ENCODE measurements at places on chromosomes 7 and 10. TPM values are rescaled to one million over a fixed set of nuclear protein-coding genes. Genes with fewer than 3 reads are reported as not detected.

Gene ADAM22
- total RNA-seq, result 8.7 TPM

GRCh38 chr10:88159127-88159829, 295.9 kb downstream of the PTEN start:
- no peak for DNase-seq
- no peak overlapping the region for H3K27ac ChIP-seq
- H3K4me3 ChIP-seq, result no peak overlapping the region
- H3K4me1 ChIP-seq, result no peaks in the 10 kb centered on the region

Gene LLCFC1
- not detected for total RNA-seq

GRCh38 chr10:130774871-130775270, 536.6 kb downstream of the TCERG1L start:
- DNase-seq, result no peak
- no peaks in the 10 kb centered on the region for H3K36me3 ChIP-seq
- H3K27me3 ChIP-seq, result no peaks in the 10 kb centered on the region
- H3K4me1 ChIP-seq, result no peaks in the 10 kb centered on the region
- no peak overlapping the region for H3K4me3 ChIP-seq

GRCh38 chr7:53013925-53014324, 21.5 kb upstream of the POM121L12 start:
- DNase-seq, result no peak
- no peaks in the 10 kb centered on the region for H3K4me1 ChIP-seq
- H3K36me3 ChIP-seq, result no peaks in the 10 kb centered on the region
- no peak overlapping the region for H3K4me3 ChIP-seq

DNA sequence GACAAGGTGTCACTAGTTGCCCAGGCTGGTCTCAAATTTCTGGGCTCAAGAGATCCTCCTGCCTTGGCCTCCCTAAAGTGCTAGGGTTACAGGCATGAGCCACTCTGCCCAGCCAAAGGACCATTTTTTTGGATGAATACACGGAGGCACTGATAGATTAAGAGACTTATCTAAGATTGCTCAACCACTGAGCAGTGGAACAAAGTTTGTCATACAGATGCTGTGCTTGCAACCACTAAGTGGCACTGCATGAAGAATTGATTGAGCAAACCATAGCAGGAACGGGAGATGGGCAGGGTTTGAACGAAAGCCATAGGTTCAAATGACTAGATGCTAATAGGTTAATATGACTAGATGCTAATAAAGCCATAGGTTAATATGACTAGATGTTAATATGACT, 61.1 kb downstream of the EBLN1 start:
- no peaks in the 10 kb centered on the region for H3K36me3 ChIP-seq
- no peak for DNase-seq
- no peak overlapping the region for H3K4me3 ChIP-seq
- H3K27ac ChIP-seq, result no peak overlapping the region

Gene POLR2J3
- 14.9 TPM for total RNA-seq

- H3K4me1 ChIP-seq, result no peaks in the 10 kb centered on the region
- no peak overlapping the region for H3K27ac ChIP-seq
- DNase-seq, result no peak
- no peaks in the 10 kb centered on the region for H3K27me3 ChIP-seq
- H3K36me3 ChIP-seq, result no peaks in the 10 kb centered on the region
Observed at GRCh38 chr7:84506151-84506550, 311.6 kb upstream of the SEMA3A start.

DNA sequence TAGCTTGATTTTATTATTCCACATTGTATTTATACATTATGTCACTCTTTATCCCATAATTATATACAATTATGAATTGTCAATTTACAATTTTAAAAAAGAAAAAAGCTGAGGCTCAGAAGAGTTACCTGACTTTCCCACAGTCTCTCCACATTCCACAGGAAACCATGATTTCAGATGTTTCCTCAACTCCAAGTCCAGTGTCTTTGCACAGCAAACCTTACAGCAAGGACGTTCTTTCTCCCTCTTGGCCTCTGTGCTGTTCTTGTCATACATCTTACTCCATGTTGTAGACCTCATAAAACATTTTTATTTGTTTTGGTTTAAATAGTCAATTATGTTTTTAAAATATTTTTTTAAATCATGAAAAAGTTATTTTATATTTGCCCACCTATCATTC, 34.9 kb upstream of the GRB10 start:
- H3K27me3 ChIP-seq, result no peaks in the 10 kb centered on the region
- H3K4me1 ChIP-seq, result peaks cover 13% of the 10 kb centered on the region
- H3K36me3 ChIP-seq, result no peaks in the 10 kb centered on the region
- H3K27ac ChIP-seq, result no peak overlapping the region

Gene C10orf67
- total RNA-seq, result not detected

GRCh38 chr7:46747869-46748576, 827.0 kb upstream of the IGFBP3 start:
- H3K36me3 ChIP-seq, result no peaks in the 10 kb centered on the region
- DNase-seq, result no peak
- H3K4me3 ChIP-seq, result no peak overlapping the region
- H3K4me1 ChIP-seq, result no peaks in the 10 kb centered on the region

Gene FXYD4
- total RNA-seq, result not detected

- no peak for DNase-seq
- H3K4me3 ChIP-seq, result no peak overlapping the region
- H3K4me1 ChIP-seq, result no peaks in the 10 kb centered on the region
- H3K27me3 ChIP-seq, result no peaks in the 10 kb centered on the region
- H3K27ac ChIP-seq, result no peak overlapping the region
- peaks cover 37% of the 10 kb centered on the region for H3K36me3 ChIP-seq
Observed at GRCh38 chr10:118332948-118333710, 9.0 kb downstream of the FAM204A start.

Gene KIF11
- total RNA-seq, result 54.4 TPM

DNA sequence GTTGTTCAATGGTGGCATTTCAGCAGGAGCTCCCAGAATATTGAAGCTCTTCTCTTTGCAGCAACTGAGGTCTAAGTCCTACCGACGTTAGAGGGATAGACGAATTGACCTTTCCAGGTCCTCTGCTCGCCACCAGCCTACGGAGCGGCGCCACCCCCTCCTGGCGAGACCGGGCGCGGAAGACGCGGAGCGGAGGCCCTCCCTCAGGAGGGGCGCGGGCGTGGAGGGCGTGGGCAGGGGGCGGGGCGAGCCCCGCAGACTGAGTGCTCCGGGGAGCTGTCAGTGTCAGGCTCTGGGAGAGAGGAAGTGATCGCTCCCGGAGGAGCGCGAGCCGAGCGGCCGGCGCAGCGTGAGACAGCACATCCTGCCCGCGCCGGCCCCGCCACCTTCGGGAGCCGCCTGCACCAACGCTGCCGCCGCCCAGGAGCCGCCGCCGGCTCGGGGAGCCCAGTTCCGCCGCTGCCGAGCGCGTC, at the start of gene DYNC1I1:
Gene DYNC1I1, plus strand, starts transcription at position 257 of the 473 bp plus-strand sequence. CDS start 32,176 bp downstream, outside the sequence.
- H3K36me3 ChIP-seq, result no peaks in the 10 kb centered on the region
- peaks cover 4% of the 10 kb centered on the region for H3K27me3 ChIP-seq
- peak within 1 kb of the TSS; percentile 69 for H3K4me3 ChIP-seq
- H3K4me1 ChIP-seq, result peaks cover 5% of the 10 kb centered on the region

Gene EIF4H
- 363 TPM for total RNA-seq

DNA sequence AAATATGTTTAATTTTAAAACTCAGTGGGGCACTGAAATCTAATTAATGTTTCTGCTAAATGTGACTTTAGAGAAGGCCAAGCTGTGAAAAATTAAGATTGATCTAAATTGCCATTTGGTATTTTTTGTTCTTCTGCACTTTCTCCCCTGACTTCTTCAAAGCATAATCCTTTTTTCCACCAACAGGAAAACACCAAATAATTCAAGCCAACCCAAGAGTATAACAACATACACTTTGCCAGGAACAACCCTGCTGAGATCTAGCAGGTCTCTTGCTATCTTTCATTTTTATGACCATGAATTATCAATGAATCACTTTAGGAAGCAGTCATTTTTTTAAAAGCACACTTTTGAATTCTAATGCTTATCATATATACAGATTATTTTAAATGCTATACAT, 100.1 kb downstream of the USP6NL start:
- no peak overlapping the region for H3K4me3 ChIP-seq
- no peak overlapping the region for H3K27ac ChIP-seq
- no peaks in the 10 kb centered on the region for H3K4me1 ChIP-seq
- no peak for DNase-seq
- no peaks in the 10 kb centered on the region for H3K27me3 ChIP-seq
- no peaks in the 10 kb centered on the region for H3K36me3 ChIP-seq

DNA sequence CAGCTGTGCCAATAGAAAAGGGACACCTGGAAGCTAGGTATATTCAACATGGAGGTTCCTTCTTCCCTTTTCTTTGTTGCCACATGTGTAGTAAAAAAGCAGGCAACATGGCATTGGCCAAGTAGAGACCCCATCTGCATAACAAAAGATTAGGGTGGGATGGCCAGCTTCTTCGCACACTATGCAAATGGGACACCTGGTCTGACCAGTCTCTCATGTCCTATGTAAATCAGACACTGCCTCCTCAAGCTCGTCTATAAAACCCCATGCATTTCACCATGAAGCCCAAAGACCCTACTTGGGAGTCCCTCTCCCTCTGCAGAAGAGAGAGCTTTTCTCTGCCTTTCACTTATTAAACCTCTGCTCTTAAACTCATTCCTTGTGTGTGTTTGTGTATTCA, 53.9 kb downstream of the MYL10 start:
- peak; percentile 93 for DNase-seq
- no peak overlapping the region for H3K4me3 ChIP-seq
- H3K27ac ChIP-seq, result peak overlapping the region; percentile 48

Gene ABCB4
- total RNA-seq, result 0.20 TPM

- no peak overlapping the region for H3K4me3 ChIP-seq
- H3K27ac ChIP-seq, result no peak overlapping the region
- no peaks in the 10 kb centered on the region for H3K27me3 ChIP-seq
- H3K4me1 ChIP-seq, result no peaks in the 10 kb centered on the region
- no peak for DNase-seq
Observed at GRCh38 chr10:20632696-20633095, 264.4 kb downstream of the NEBL start.

- H3K27ac ChIP-seq, result no peak overlapping the region
- no peak for DNase-seq
- no peaks in the 10 kb centered on the region for H3K27me3 ChIP-seq
- H3K36me3 ChIP-seq, result no peaks in the 10 kb centered on the region
Observed at GRCh38 chr7:38507384-38507783, 123.8 kb downstream of the AMPH start.

DNA sequence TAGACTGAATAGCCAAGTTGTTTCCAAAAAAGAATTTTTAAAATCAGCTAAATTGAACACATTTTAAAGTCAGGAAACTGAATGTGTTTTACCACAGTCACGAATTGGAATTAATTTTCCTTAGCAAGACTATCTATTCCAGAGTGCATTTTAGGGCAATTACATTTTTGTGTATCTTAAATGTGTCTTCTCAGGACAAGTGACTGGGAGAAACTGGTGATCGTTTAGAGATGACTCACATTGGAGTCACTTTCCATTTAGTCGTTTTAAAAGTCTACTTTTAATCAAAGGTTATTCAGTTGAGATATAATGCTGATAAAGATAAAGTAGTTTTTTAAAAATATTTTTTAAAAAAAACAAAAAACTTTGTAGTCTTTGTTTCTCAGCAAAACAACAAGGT, 191.7 kb upstream of the SLC26A5 start:
- H3K27ac ChIP-seq, result no peak overlapping the region
- no peaks in the 10 kb centered on the region for H3K4me1 ChIP-seq
- no peaks in the 10 kb centered on the region for H3K27me3 ChIP-seq
- H3K36me3 ChIP-seq, result no peaks in the 10 kb centered on the region
- no peak overlapping the region for H3K4me3 ChIP-seq

Gene MKX
- 0.31 TPM for total RNA-seq

DNA sequence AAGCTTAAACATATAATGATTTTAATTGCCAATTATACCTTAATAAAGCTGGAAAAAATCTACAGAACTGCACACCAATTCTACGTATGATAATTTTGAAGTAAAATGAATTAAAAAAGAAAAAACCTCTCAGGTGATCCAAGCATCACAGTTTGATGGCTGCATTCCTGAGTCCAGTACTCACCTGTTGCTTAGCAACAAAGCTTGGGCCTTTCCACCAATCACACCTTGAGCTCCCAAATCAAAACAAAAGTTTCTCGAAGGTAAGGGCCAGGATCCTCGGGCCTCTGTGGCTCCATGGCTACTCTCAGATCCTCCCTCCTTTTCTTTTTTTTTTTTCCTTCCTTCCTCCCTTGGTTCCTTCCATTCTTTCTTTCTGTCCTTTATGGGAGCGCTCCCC, 137.2 kb upstream of the PCBD1 start:
- H3K36me3 ChIP-seq, result no peaks in the 10 kb centered on the region
- H3K4me1 ChIP-seq, result no peaks in the 10 kb centered on the region
- DNase-seq, result peak; percentile 65
- no peak overlapping the region for H3K27ac ChIP-seq
- no peaks in the 10 kb centered on the region for H3K27me3 ChIP-seq

GRCh38 chr7:99379043-99379577, 4.6 kb downstream of the ARPC1B start:
- H3K4me3 ChIP-seq, result no peak overlapping the region
- no peak for DNase-seq
- H3K27me3 ChIP-seq, result no peaks in the 10 kb centered on the region
- H3K4me1 ChIP-seq, result no peaks in the 10 kb centered on the region
- peaks cover 7% of the 10 kb centered on the region for H3K36me3 ChIP-seq

Gene CASP7
- total RNA-seq, result 4.8 TPM

DNA sequence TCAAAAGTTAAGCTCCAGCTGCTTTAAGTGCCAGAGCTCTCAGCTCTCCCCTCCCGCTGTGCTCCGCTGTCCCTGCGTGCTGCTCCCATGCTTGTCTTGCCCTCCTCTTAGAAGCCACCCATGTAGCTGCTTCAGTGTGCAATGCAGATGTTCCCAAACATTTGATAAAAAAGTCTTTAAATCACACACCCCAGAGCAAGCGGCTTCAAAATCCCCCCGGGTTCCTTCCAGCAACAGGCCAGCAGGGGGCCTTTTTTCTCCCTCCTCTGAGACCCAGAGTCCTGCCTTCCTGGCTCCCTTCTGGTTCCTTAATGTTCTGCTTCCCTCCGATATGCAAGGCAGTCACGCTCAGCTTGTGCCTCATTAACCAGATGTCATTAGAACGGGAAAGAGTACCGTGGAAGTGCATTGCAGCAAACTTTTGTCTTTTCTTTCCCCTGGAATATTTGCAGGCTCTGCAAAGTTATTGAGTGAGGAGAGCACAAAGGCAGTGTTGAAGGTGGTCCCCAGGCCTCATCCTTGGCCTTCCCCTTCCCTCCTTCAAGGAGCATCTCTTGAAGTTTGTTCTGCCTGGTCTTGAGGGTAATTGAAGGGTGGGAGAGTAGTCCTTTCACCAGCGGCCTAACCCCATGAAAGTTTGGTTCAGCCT, 25.5 kb downstream of the LDB3 start:
- DNase-seq, result peak; percentile 72
- H3K27me3 ChIP-seq, result no peaks in the 10 kb centered on the region
- H3K27ac ChIP-seq, result no peak overlapping the region
- H3K4me3 ChIP-seq, result no peak overlapping the region
- H3K36me3 ChIP-seq, result no peaks in the 10 kb centered on the region
- H3K4me1 ChIP-seq, result peaks cover 4% of the 10 kb centered on the region

Gene CTBP2
- 212 TPM for total RNA-seq

DNA sequence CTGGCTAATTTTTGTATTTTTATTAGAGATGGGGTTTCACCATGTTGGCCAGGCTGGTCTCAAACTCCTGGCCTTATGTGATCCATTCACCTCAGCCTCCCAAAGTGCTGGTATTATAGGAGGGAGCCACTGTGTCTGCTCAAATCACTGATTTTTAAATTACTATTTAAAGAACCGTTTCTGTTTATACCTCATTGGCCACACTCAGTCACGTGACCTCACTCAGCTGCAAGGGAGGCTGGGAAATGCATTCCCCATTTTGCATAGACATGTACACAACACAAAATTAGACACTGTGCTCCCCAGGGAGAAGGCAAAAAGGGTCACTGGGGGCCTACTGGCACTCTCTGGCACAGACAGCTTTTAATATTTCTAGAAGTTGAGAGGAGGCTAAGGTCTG, 13.6 kb upstream of the CALU start:
- H3K27ac ChIP-seq, result no peak overlapping the region
- no peak for DNase-seq
- no peaks in the 10 kb centered on the region for H3K4me1 ChIP-seq
- H3K4me3 ChIP-seq, result no peak overlapping the region
- H3K36me3 ChIP-seq, result no peaks in the 10 kb centered on the region
